ENCODE measurements at places on chromosomes 5 and 9.

GRCh38 chr5:135509995-135510394 is 25.8 kb downstream of the NEUROG1 start:
- DNase-seq, result no peak

DNA sequence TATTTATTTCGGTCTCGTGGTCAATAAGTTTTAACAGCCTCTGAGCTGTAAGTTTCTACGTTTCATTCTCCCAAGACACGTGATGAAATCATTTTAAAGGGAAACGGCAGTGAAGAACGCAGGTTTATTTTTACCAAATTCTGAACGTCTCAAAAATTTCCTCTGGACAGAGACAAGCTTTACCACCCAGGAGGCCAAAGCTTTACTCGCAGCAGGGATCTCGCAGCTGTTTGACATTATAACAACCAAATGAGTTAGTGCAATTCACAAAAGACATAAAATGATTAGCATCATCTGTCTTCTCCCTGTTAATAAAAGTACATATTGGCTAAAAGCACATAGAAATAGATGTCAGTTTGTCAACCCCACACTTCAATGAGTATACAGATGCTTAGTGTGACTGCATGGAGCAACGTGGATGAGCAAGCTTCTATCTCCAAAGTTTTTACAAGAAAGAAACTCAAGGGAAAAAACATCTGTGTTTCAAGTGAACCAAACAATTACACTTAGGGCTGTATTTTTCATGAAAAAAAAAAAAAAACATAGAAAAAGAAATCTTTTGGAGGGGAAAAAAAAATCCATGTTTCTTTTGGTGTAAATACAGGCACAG is 2.5 kb downstream of the SEMA5A start:
- no peak for DNase-seq

- DNase-seq, result no peak
Measured at GRCh38 chr5:125317536-125317995, 571.1 kb upstream of the ZNF608 start.

- DNase-seq, result no peak
Measured at GRCh38 chr5:178187014-178187413, at the start of gene GMCL2. Gene GMCL2, minus strand, starts transcription at chr5:178187371. Its CDS starts 72 bp downstream, at chr5:178187299.

GRCh38 chr5:158458086-158458485 is 599.1 kb upstream of the CLINT1 start:
- DNase-seq, result no peak

- DNase-seq, result no peak
Measured at GRCh38 chr9:78453450-78453849, 156.5 kb downstream of the PSAT1 start.

- DNase-seq, result no peak
Measured at GRCh38 chr5:13278811-13279210, 665.7 kb downstream of the DNAH5 start.
